Inflammatory macrophage (primary cell): ENCODE measurements at places on chromosomes 4 and X.

- no peak for DNase-seq
Observed at GRCh38 chrX:103187953-103188475, 26.9 kb upstream of the BEX4 start.

GRCh38 chr4:158042591-158043030 is 130.2 kb downstream of the GASK1B start:
- DNase-seq: no peak

DNA sequence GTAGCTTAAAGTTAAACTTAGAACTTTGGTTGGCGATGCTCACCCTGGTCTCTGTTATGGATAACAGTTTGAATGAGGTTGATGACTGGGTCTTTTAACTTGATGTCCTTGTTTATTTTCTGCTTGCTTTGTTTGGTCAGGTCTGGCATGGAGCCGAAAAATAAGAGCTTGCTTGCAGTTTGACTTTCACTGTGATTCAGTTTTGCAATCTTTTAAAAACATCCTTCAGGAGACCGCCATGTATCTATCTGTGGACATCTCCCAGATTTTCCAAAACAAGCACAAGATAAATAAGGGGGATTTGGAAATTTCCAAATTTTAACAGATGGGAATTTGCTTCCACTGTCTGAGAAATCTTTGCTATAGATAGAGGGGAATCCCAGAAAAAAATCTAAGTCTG is 246.7 kb downstream of the PALLD start:
- DNase-seq: no peak

DNA sequence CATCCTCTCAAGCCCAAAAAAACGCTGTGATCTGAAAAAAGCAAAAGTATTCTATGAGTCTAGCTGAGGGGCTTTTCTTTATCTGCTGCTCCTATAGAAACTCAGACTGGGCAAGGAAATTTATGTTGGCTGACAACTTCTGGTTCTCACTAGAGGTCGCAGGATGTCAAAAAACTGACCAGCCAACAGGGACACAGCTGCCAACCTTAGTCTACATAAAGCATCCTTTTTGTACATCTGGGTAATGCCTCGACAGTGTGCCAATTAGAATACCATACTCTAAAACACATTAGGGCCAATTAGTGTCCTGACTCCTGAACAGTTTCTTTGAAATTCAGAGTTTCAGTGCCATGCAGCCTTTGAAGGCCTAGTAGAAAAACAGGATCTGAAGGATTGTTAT is 8.8 kb upstream of the TLL1 start:
- DNase-seq: no peak

GRCh38 chr4:1727117-1728031 is 6.1 kb downstream of the TACC3 start:
- DNase-seq: peak; percentile 87

DNA sequence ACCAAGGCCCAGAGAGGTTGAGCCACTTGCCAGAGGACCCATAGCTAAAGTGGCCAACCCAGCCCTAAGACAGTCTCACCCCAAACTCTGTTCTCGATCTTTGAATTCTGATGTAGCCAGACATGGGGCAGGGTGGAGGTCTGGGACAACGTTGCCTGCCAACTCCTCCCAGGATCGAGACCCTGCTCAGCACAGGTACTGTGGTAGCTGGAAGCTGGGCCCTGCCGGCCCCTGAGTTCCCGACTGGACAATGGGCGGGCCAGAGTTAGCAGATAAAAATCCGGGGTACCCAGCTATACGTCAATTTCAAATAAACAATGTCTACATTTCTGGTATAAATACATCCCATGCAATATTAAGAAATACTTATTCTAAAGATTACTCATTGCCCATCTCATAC is 35.3 kb downstream of the ADRA2C start:
- no peak for DNase-seq

- no peak for DNase-seq
Observed at GRCh38 chr4:59348949-59349348, 1851.2 kb upstream of the ADGRL3 start.

DNA sequence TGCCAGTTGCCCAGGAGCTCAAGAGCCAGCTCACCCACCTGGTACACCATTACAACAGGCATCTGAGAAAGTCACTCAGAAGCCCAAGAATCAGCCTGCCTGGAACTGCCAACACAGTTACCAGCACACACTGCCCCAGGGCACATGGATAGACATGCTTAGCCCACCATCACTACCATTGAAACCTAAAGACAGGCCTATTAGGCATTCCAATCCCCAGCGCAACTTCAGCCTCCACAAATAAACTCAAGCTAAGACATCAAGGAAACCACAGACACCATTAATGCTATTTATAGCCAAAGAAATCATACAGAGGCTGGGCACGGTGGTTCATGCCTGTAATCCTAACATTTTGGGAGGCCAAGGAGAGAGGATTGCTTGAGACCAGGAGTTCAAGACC is 42.3 kb downstream of the ATRX start:
- DNase-seq: no peak

DNA sequence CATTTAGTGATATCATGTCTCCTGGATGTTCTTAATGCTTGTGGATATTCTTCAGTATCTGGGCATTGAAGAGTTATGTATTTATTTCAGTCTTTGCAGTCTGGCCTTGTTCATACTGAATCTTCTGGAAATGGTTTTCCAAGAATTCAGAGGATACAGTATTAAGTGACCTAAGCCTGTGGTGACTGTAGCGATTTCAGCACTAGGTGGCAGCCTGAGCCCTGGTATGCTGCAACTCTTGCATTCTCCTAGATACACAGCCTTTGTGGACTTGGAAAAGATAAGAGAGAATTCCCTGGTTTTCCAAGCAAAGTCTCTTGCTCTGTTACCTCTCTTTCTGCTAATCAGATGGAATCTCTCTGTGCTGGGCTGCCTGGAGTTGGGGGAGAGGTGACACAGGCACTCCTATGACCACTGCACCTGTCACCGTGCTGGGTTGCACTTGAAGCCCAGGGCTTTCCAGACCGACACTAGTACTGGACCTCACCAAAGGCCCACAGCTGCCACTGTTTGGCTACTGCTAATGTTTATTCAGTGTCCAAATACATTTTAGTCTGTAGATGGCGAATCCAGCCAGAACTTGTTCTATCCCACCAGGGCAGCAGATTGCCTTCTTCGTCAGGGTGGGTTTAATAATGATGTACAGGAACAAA is 19.3 kb upstream of the SPIN2A start:
- no peak for DNase-seq

DNA sequence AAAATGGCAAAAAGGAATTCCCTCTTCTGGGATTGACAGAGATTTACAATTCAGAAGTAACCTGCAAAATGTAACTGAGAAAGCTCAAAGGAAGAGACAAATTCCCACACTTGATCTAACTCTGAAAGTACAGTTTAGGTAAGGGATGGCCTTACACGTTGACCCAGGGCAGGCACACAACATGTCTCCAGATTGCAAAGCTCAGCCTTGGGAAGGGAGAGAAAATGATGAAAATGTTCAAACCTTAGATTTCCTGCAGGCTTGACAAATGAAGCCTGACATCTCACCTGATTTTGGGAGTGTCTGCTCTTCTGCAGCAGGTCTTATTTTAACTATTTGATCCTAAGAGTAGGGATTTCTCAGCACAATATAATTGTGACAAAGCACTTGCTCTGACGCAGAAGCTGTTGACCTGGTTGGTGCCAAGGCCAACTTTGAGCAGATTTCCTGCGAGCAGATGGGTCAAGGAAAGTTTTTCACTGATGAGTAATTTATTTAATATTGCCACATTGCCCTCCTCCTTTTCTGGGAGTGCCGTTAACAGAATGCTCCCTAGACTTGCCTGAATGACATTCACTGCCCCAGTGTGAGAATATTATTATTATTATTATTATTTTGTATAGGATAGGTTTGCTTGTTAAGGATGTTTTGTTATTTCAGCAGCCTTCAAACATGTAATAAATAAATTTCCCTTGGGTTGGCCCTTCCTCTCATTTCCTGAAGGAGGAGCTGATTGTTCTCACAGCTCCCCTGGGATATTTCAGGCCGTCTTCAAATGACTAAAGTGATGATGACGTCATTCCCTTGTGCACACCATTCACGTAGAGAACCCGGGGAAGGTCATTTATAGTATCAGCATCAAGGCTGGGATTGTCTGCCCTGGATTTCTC is 157.1 kb downstream of the VEGFC start:
- no peak for DNase-seq

DNA sequence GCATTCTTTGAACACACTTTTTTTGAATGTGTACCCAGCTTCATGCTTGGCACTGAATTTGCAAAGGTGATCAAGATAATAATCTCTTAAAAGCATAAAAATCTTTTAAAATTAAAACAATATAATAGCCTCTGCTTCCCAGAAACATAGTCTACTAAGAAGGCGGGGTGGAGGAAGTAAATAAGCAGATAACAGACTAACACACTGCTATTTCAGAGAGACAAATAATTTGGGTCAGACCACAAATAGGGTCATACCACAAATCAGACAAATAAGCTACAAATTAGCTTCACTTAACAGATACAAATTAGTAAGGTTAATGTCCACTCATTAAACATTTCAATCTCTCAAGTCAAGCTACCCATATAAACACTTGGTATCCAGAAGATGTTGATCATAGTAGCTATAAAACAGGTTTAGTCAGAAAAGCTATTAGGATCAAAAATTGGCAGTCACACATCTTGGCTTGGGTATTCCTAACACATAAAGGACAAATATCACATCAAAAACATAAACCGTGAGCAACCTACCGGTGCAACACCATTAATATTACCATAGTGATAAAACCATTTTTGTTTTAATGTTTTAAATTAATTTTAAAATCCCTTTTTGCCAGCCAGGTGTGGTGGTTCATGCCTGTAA is 47.3 kb downstream of the PPP3CA start:
- no peak for DNase-seq

DNA sequence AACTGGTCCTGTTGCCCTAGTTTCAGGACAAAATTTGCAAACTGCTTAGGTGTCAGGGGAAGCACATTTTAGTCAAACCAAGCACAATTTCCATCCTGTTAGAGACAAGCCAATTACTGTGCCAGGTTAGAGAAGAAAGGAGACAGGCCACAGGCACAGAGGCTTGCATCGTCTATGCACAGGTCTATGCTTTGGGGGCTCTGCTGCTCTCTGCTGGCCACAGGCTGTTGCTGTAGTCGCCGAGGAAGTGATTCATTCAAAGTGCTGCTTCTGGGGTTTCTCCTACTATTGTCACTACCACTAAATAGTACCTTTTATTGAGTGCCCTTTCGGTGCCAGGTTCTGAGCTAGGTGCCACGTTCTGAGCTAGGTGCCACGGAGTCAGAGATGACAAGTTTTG is 45.5 kb downstream of the VGLL1 start:
- peak; percentile 8 for DNase-seq

DNA sequence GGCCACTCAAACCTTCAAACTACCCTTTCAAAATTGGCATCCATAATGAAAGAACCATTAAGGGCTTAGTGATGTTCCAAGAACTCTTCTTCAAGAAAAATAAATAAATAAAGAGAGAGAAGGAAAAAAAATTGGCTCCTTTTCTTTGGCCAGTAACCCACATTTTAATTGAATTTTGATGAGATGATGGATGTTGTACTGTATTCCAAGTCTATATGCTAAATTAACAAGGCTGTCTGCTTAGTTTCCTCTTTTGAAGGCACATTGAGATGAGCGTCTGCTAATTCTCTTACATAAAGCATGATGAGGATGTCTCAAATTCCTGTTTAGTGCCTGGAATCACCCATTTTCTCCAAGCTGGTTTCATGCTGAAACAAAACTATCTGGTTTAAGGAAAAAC is 33.4 kb downstream of the PHOX2B start:
- no peak for DNase-seq

- no peak for DNase-seq
Observed at GRCh38 chrX:47751670-47752069, 85.0 kb upstream of the ZNF81 start.

- DNase-seq: peak; percentile 8
Observed at GRCh38 chrX:134396174-134396573, 63.8 kb upstream of the HPRT1 start.

- DNase-seq: no peak
Observed at GRCh38 chr4:181608181-181608580, 635.0 kb upstream of the TENM3 start.

DNA sequence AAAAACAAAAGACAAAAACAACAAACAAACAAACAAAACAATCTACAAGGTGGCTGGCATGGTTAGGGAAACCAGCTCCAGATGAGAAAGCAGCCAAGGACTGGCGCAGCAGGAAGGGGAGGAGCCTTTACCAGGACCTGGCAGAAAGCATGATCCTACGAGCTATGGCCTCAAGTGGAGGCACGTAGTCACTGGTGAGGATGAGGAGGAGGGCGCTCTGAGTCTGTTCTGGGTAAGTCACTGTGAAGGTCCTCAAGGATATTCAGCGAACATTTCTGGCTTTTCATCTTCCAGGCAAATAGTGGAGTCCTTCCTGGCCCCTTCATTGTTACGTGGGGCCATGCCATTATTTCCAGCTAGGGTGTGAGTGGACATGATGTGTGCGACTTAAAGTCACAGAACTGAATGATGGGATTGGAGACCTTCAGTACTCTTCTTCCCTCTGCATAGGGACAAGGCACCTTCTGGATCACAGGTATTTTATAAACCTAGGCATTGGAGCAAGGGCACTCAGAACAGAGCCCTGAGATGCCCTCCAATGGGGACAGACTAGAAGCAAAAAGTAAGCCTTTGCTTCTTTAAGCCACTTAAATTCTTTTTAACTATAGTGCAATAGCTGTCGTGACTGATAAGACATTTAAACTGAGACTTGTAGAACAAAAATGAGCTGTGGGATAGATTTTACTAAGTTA is 771.3 kb downstream of the RAB28 start:
- DNase-seq: no peak

- DNase-seq: peak; percentile 67
Observed at GRCh38 chr4:1511441-1512041, 105.3 kb upstream of the NKX1-1 start.

- peak; percentile 13 for DNase-seq
Observed at GRCh38 chr4:37682701-37683401, 3.3 kb downstream of the RELL1 start.

- peak; percentile 52 for DNase-seq
Observed at GRCh38 chrX:119155416-119156035, 27.9 kb upstream of the KIAA1210 start.

DNA sequence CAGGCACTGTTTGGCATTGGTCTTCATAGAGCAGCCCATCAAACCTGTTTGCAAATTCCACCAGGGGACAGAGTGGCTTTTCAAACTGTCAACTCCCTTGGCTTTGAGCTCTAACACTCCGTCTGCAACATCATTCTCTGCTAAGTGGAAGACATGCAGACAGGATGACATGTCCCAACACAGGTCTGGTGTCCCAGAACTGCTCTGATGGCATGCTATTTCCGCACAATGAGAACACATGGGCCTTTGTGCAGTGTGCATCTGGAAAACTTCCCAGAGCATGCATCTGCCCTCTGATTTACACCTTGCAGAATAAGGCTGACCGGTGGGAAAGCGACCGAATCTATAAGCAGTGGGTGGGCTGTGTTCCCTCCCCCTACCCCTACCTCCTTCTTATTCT is 212.8 kb upstream of the GYPA start:
- no peak for DNase-seq
